Stimulated activated CD4-positive, alpha-beta T cell treated with anti-CD3 and anti-CD28 coated beads, Interleukin-15, amount 100 ng/mL, for 1 hour (primary cell): ENCODE measurements at places on chromosomes 1 and 21.

DNA sequence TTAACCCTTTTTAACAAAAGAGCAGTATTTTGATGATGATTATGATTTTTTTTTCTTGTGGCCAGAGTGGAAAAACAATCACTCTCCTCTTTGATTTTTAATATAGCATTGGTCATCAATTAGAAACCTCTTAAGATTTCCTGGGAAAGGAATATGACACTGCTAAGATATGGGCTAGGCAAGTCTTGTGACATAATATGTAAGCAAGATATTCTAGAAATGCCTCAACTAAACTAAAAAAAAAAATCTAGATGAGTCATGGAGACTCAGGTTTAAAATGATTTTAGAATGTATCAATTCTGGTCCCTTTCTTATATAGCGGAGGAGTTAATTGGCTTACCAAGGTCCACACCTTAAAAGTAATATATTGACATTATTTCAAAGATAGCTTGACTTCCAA is 60.3 kb upstream of the JUN start:
- no peak for DNase-seq

GRCh38 chr1:23788695-23789094 is 2.2 kb upstream of the LYPLA2 start:
- DNase-seq: no peak

GRCh38 chr1:198681831-198682759 is 43.3 kb downstream of the PTPRC start:
- DNase-seq: peak; percentile 51

- no peak for DNase-seq
These were observed 36.8 kb downstream of the TRIM11 start for GRCh38 chr1:228369608-228370438.

GRCh38 chr1:216306830-216307229 is 116.4 kb downstream of the USH2A start:
- DNase-seq: no peak

DNA sequence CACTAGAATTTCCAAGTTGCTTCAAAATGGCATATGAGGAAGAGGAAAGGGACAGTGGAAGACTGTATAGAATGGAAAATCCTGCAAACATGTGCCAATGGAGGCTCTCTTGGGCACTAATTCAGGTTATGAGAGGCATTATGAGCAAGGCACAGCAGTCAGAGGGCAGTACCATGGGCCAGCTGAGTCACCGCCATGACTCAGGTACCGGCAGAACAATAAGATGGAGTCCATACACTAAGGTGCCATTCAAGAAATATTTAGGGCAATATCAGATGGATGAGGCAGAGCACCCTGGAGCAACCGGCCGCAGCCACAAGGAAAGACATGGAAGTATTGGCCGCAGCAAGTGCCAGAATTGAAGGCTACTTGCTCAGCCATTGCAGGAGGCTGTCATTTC is 25.6 kb upstream of the VAV3 start:
- DNase-seq: no peak

- DNase-seq: no peak
These were observed 808.7 kb downstream of the NCAM2 start for GRCh38 chr21:21806711-21807597.

DNA sequence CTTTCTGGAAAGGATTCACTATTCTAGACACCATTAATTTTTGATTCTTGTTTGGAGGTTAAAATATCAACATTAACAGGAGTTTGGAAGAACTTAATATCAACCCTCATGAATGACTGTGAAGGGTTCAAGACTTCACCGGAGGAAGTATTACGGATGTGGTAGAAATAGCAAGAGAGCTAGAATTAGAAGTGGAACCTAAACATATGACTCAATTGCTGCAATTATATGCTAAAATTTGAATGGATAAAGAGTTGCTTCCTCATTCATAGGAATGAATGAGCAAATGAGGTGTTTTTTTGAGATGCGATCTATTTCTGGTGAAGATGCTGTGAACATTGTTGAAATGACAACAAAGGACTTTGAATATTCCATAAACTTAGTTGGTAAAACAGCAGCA is 77.9 kb upstream of the TNFSF4 start:
- DNase-seq: no peak

GRCh38 chr1:70205071-70205433 is 327 bp downstream of the LRRC40 start:
- DNase-seq: no peak

- no peak for DNase-seq
These were observed 2.8 kb downstream of the CBR1 start for GRCh38 chr21:36072453-36073162.

- no peak for DNase-seq
These were observed 208.3 kb upstream of the RUNX1 start for GRCh38 chr21:35257413-35257812.

DNA sequence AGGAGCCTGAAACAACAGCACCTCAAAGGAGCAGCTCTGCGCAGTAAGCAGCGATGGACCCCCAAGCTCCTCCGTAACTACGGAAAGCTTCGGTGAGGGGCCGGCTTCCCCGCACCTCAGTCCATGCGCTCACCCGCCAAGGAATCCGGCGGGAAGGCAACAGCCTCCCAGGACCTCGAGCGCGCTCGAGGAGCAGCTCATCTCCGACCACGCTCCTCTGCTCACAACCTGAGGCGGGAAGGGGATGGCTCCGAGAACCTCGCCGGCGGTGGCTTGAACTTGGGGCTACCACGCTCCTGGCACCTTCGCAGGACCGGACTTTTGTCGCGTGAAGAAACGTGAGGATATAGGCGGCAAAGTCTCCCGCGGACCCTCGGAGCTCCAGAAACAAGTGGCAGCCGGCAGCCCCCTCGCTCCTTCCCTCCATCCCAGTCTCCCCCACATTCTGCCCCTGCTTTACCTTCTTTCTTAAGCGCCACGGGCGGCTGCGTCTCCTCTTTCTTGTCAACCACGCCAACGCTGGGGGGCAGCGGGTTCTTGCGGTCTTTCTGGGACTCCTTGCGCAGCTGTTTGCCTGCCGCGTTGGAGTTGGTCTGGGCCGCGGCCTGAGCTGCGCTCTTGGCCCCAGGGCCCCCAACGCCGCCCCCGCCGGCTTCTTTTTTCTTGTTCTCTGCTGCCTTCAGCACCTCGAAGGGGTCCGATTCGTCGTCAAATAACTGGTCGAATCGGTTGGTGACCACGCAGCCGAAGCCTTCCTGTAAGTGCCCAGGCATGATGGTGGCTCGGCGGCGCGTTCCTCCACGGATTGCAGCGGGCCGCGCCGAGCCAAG is 459 bp downstream of the SERBP1 start:
- DNase-seq: peak; percentile 30

DNA sequence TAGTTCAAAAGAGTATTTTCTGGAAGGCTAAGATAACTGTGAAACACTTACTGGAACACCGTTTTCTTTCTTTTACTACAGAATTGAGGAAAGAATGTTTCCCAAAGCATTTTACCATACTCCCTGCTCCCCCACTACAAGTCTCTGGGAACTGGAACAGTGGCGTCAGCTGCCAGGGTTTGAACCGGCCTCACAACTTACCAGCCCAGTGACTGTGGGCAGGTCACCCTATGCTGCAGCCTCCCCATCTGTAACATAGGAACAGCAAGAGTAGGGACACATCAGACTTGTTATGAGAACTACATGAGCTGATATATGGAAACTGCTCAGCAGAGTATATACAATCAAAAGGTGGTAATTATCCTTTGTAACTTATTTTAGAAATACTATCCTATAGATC is 91.5 kb downstream of the PTPN14 start:
- no peak for DNase-seq

DNA sequence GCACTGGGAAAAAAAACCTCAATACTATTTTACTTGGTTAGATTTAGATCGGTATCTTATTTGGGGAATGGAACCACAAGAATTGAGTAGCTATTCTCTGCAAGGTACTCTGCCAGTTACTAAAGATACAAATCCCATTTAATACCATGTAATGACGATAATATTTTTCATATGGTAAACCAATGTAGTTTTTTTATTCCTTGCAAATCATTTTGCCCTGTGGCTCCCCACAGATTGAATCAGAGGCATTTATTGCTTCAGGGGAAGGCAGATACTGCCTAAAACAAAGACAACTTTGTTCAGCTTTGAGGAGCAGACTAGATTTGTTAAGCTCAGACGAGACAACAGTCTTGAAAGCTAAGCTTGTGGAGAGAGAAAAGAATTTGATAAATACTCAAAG is 226.7 kb upstream of the RUNX1 start:
- no peak for DNase-seq

DNA sequence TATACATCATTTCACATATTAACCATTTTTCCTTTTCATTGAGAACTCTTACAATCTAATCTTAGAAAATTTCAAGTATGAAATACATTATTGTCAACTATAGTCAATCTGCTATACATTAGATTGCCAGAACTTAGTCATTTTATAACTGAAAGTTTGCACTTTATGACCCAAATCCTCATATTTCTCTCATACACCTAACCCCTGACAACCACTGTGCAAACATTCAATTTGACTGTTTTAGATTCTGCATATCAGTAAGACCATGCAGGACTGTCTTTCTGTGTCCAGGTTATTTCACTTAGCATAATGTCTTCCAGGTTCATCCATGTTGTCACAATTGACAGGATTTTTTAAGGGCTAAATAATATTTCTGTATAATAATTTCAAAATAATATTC is 1299.0 kb upstream of the B3GALT2 start:
- DNase-seq: no peak

DNA sequence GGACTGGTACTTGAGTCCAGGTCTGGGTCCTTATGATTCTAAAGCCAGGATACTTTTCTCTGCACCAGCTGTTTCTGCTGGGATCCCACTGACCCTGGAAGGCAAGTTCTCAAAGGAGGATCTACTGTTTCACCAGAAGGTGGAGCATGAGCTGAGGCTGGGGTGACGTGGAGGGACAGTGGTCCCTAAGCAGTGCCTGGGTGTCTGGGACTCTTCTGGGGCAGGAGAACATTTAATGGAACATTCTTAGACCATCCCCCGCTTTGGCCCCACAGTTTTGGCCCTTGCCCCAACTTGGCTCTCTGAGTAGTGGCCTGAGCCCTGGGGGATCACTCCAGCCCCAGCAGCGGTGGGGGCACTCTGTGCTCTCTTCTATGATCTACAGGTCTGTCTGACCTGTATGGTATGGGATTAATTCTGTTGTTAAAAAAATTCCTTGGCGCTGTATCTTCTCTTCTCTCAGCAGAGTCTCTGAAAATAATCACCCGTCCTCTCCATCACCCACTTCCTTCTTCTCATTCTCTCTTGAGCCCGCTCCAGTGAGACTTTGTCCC is 60.3 kb upstream of the CSF3R start:
- DNase-seq: no peak

DNA sequence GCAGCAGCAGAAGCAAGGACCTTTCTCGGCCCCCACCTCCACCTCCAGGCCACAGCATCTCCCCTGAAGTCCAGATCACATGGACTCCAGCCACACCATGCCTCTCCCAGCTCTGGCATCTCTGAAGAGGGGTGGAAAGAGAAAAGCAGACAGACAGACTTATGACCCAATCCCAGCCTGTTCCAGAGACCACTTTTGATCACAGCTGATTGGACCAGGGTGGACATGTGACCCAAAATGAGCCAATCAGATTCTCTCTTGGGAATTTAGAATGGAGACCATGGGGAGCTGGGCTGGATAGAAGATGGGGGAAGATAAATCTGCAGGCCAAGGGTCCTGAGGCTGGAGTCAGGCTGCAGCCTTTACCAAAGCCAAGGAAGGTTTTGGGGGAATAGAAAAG is 16.4 kb downstream of the HTR1D start:
- DNase-seq: no peak

DNA sequence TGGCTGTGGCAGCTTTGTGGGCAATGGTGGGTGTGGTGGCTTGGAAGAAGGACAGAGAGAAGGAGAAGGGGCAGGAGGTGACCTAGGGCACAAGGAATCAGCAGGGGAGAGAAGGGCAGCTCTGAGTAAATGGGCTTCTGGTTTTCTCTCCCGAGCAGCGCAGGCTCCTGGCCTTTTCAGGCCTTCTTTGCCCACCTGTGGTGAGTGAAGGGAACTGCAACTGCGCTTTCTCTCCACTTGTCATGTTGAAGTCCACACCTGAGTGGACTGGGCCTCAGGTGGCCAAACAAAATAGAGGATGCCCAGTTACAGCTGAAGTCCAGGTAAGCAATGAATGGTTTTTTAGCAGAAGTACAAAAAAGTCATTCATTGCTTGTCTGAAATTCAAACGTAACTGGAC is 29.4 kb upstream of the KCNA10 start:
- no peak for DNase-seq

DNA sequence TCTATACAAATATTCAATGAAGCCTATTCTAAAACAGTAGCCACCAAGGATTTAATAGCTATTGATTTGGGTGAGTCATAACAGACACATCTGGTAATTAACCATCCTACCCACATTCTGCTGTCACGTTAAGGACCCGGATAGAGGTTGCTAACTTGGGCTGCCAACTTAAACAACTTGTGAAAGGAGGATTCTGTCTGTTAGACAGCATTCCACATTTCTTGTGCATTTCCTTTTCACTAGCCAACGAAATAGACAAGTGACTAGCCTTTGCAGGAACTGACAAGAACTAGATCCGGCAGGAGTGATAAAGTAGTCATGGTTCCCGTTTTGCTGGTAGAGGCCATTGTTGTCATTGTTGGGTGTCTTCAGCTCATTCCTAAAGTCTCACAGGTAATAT is 9.5 kb downstream of the DSCAM start:
- DNase-seq: no peak

- no peak for DNase-seq
These were observed 5.9 kb downstream of the SOD1 start for GRCh38 chr21:31665397-31665796.
